ENCODE measurements at places on chromosomes 16 and 17. TPM values are rescaled to one million over a fixed set of nuclear protein-coding genes. Genes with fewer than 3 reads are reported as not detected.

GRCh38 chr16:49745311-49745747 lies 110.6 kb downstream of the ZNF423 start:
- DNase-seq: no peak

C16orf92 gene
- total RNA-seq: not detected

DNA sequence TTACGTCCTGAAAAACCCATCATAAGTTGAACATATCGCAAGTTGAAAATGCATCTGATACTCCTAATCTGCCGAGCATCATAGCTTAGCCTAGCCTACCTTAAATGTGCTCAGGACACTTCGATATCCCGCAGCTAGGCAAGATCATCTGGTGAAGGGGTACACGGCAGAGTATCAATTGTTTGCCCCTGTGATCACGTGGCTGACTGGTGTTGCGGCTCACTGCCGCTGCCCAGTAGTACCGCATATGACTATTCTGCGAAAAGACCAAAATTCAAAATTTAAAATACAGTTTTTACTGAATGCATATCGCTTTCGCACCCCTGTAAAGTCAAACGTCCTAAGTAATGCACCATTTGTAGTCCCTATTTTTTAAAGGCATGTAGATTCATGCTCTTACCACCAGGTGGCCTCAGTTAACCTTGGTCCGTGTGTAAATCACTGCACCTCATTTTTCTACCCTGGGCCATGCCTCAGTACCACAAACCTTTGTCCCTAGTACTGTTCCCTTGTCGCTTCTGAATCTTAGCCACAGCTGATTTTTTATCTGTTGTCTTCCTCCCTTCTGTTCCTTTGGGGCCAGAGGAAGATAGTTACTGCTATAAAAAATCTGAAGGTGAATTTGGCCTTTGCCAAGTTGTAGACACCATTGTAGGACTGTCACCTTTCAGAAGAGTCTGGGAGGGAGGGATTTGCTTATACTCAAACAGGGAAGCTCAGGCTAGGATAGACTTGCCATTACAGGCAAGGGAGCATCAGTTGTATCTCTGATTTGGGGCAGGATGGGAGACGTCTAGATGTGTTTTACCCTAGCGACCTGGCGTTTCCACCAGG lies 34.4 kb downstream of the WWP2 start:
- no peak for DNase-seq

ETV4 gene
- 1.3 TPM for total RNA-seq

GRCh38 chr16:7303660-7304200 lies 28.9 kb upstream of the RBFOX1 start:
- DNase-seq: no peak

Measured in omental fat pad (tissue), 4 donors.